Lung (tissue), 17 donors: ENCODE measurements at places on chromosomes 12 and 14. TPM values are rescaled to one million over a fixed set of nuclear protein-coding genes. Genes with fewer than 3 reads are reported as not detected.

KRT73 gene
- total RNA-seq = not detected

- H3K27me3 ChIP-seq = no peaks in the 10 kb centered on the region
- DNase-seq = no peak
- H3K36me3 ChIP-seq = no peaks in the 10 kb centered on the region
- H3K4me3 ChIP-seq = no peak overlapping the region
- no peak overlapping the region for H3K27ac ChIP-seq
Observed at GRCh38 chr12:8562310-8562709, 21.6 kb upstream of the CLEC4E start.

GRCh38 chr12:80313209-80313608, 130.8 kb upstream of the PTPRQ start:
- no peaks in the 10 kb centered on the region for H3K36me3 ChIP-seq
- H3K4me1 ChIP-seq = no peaks in the 10 kb centered on the region
- peak; percentile 55 for DNase-seq
- no peaks in the 10 kb centered on the region for H3K27me3 ChIP-seq

GPX2 gene
- total RNA-seq = not detected

DNA sequence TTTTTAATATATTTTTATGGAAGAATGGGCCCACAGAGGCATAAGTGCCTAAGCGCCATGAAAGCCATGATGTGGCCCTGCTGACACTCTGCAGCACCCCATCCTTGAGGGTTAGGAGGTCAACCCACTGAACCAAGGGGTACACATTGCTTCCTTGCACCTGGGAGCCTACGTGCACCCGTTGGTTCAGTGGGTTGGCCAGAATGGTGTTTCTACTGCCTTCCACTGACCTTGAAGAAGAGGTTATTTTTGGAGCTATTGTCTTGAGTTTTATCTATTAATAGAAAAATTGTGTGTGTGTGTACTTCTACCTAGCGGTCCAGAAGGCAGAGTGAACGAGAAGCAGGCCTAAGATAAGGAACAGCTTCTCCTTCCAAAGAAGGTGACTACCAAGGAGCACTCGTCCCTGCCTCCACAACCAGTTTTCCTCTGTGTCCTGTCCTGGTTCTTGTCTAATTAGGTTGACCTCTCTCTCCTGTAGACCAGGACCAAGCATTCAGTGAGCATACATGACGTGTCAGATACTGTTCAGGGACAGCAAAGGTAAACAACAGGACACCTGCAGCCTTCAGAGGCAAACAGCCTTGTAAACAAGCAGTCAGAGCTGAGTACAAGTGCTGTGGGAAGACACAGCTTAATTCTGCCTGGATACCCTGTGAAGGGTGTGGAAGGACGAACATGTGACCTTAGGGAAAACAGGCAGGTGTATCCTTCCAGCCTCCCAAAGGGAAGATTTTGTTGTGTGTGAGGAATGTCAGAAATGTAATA, 30.4 kb upstream of the PLEK2 start:
- no peak overlapping the region for H3K4me3 ChIP-seq
- H3K4me1 ChIP-seq = peaks cover 2% of the 10 kb centered on the region
- DNase-seq = no peak
- H3K27ac ChIP-seq = no peak overlapping the region

DNA sequence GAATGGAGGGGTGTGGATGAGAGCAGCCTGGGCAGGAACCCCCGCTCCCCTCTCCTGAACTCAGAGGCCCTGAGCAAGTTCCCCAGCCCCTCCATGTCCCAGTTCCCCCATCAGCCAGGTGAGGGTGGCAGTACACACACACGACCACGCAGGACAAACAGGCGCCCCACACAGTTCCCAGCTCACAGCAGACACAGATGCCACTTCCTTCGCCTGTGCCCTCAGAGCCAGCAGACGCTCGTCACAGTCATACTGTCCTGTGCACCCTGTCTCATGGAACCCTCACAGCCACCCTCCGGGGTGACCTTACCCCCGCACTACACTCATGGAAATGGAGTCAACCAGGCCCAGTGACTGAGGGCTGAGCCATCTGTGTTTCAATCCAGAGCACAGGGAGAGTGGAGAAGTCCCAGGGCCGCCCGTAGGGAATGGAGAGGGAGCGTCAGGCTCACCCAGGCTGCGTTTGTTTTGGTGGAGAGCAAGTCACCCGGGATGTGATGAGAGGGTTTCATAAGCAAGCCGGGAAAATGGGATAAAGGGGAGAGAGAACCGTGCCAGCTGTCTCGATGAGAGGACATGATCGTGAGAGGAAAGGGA, 47.5 kb upstream of the DYNC1H1 start:
- H3K27ac ChIP-seq = no peak overlapping the region
- no peaks in the 10 kb centered on the region for H3K27me3 ChIP-seq
- peaks cover 8% of the 10 kb centered on the region for H3K36me3 ChIP-seq

- H3K27me3 ChIP-seq = no peaks in the 10 kb centered on the region
- H3K4me3 ChIP-seq = no peak overlapping the region
- H3K36me3 ChIP-seq = no peaks in the 10 kb centered on the region
- no peak overlapping the region for H3K27ac ChIP-seq
- no peak for DNase-seq
Observed at GRCh38 chr12:115806000-115806399, 471.5 kb downstream of the MED13L start.

- no peak overlapping the region for H3K27ac ChIP-seq
- H3K27me3 ChIP-seq = no peaks in the 10 kb centered on the region
- H3K4me1 ChIP-seq = peaks cover 3% of the 10 kb centered on the region
- no peak for DNase-seq
Observed at GRCh38 chr12:1083151-1083888, 92.3 kb downstream of the ERC1 start.
